ENCODE measurements at places on chromosomes 3 and 15.
A peak's percentile ranks its signal among the peaks of the same experiment; 100 is the strongest.

GRCh38 chr15:68874788-68875187, 54.1 kb upstream of the ANP32A start:
- DNase-seq: no peak

DNA sequence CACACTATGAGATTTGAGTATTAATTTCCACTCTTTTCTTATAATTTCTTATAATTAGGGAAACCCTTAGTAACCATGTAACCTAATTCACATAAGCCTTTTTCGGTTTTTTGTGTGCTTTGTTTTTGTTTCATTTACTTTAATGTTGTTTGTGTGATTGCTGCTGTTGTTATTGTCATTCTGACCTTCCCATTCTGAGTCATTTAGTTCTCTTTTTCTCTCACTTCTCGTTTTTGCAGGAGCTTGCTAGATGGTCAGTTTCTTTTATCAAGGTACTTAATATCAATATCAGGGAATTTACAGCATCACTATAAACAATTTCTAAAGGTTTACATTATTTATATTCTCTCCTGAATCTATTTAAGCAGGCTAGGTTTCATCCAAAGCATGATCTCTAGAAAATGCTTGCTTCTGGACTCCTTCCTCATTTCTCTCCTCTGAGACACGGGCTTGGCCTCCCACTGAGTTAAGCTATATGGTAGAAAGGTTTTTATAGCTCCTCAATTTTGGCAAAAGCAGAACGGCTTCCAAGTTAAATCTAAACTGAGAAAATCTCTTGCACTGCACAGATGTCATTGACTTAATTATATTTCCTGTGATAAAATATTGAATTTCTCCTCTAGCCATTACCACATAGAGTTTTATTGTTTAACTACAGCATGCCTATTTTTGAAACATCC, 534.2 kb downstream of the NSUN3 start:
- no peak for DNase-seq

DNA sequence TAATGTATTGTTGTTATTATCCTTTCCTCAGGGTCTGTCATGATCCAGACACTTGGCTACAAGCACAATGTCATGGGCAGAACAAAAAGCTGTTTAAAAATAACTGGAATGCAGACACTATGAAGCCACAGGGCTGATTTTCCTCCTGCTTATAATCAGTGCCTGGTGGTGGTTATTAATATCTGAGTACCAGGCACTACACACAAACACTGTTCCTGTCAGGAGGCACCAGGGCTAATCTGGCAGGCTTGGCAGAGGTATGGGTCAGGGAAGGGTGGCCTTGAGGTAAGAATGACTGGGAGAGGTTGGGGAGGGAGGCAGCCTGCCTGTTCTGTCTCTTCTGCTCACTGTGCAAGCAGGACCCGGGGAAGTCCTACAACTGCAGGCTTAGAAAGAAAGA, 67.2 kb downstream of the WDR76 start:
- DNase-seq: no peak

DNA sequence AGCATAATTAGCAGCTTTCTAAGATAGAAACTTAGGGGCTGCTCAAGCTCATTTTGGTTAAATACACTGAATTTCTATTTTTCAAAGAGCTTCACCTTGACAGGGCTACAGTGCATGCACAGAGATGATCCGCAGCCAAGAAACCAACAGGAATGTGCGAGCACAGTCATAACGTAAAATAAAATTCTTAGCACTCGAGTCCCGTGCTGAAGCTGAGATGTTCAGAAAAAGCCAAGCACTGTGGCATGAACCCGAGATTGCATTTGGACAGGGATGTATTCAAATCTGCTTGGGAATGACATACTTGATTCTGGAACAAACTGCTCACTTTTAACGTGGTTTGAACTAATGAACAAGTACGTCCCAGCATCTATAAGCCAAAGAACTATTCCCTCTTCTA, 340.3 kb downstream of the FOXP1 start:
- DNase-seq: no peak

- DNase-seq: peak; percentile 97
Measured at GRCh38 chr15:59299929-59300617, 72.6 kb downstream of the MYO1E start.

GRCh38 chr3:28940530-28940929, 340.3 kb upstream of the RBMS3 start:
- DNase-seq: peak; percentile 79

DNA sequence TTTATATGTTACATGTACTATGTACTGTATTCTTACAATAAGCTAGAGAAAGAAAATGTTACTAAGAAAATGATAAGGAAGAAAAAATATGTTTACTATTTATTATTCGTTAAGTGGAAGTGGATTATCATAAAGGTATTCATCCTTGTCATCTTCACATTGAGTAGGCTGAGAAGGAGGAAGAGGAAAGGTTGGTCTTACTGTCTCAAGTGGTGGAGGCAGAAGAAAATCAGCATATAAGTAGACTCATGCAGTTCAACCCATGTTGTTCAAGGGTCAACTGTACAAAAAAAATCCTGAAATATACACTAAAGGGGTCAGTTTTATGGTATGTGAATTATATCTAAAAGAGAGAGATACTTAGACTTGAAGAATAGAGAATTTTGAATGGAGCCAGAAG, 5.7 kb downstream of the HMG20A start:
- no peak for DNase-seq

GRCh38 chr3:194840661-194841514, 155.2 kb downstream of the FAM43A start:
- DNase-seq: no peak

DNA sequence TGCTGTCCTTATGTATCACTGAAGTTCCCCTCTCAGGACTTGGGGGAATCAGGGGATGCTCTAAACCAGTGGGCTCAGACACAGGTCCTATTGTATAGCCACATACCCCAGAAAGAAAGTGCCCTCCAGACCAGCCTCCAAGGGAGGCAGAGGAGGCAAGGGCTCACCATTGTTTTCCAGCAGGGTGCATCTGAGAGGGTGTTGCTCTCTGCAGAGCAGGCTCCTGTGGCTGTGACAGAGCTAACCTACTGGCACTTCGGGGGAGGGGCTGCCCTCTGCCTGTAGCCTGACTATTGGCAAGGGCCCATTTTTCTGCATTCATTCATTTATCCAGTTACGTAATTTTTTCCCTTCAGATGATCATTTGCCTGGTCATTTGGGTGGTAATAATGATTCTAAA, 39.9 kb downstream of the EEFSEC start:
- DNase-seq: no peak

DNA sequence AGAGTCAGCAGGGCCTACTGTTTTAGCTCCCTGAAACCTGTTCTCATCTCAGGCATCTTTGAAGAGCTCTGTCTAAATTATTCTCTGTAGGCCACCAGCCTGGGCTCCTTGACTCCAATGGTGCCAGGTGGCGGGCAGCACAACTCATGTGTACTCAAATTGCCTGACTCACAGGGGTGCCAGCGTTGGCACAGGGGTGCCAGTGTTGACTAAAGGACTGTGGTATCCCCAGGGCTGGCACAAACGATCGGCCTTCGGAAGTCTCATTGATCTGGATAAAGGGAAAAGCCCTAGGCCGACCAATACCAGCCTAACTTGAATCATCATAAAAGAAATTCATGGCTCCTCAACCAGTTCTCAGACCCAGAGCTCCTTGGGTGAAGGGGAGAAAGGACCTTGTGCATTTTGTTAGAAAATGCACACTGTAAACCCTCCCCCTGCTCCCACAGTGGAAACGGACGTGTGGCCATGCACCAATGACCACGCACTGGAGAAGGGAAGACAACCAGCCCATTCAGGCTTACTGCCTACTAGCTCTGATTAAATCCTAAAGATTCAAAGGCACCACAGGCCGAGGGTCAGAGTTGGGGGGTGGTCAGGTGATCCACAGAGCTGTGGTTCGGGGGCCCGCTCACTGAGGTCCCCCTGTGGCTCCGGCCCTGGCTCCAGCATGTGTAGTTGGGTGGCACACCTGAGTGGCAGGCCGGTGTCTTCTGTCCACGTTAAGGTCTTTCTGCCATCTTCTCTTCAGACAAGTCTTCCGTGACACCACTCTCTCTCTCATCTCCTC, 68.9 kb downstream of the NIPA2 start:
- no peak for DNase-seq

GRCh38 chr15:92770641-92771040, 115.1 kb upstream of the FAM174B start:
- DNase-seq: no peak

GRCh38 chr3:177213801-177214535, 16.7 kb upstream of the TBL1XR1 start:
- DNase-seq: no peak

- DNase-seq: no peak
Measured at GRCh38 chr15:87712211-87712610, 544.3 kb downstream of the NTRK3 start.

- DNase-seq: no peak
Measured at GRCh38 chr3:170711786-170712185, 125.9 kb upstream of the SLC7A14 start.

GRCh38 chr15:96354731-96355567, 24.4 kb downstream of the NR2F2 start:
- no peak for DNase-seq

GRCh38 chr3:155766206-155766605, 21.3 kb upstream of the PLCH1 start:
- DNase-seq: no peak

DNA sequence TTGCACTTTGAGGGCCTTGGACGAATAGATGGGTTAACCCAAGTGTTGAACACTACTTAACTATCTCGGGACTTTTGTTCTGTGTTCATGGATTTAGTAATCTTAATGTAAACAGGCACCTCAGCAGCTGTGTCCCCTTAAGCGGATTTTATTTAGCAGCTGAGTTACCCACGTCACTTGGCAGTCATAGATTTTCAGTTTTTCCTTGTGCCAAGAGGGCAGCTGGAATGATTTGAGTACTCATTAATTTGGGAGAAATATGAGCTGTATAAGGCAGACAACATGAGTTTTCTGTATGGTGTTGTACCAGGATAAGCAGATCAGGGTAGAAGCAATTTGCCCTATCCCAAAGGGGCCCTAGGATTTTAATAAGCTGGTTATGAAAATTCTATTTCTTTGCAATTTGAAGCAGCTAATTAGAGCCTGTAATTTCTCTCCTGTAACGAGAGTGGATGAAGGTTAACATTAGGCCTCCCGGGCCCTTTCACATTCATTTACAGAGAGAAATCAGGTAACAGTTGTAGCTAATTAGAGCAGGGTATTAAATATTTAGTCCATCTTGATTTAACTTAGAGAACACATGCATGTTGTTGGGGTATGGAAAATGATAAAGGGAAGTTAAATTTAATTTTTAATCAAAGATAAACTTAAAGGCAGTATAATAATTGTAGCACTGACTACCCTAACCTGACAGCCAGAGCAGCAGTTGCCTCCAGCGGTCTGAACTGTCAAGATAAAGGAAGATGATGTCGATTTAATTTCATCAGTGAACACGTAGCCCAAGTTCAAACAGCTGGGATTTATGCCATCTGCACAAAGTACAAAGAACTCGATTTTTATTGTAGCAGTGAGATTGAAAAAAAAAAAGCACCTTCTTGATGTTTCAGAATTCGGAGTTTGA, 194.5 kb downstream of the LRTM1 start:
- no peak for DNase-seq

- no peak for DNase-seq
Measured at GRCh38 chr3:69197455-69197854, 75.1 kb upstream of the LMOD3 start.

DNA sequence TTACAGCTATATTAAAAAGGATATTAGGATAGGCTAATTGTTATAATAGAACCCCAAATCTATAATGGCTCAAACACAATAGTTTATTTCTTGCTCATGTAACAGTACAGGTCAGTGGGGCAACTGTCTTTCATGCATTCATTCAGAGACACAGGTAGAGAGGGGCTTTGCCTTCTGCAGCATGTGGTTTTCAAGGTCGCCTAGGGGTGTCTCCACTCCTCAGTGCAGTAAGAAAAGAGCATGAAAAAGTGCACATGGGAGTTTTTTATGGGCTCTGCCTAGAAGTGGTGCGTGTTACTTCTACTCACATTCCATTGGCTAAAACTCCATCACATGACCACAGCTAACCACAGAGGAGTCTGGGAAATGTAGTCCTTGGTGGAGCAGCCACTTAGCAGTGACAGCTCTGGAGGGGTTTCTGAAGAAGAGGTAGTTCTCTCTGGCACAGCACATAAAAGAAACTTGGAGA, 1.8 kb downstream of the ZBTB38 start:
- no peak for DNase-seq

GRCh38 chr15:98626153-98626552, 22.2 kb upstream of the IGF1R start:
- no peak for DNase-seq

DNA sequence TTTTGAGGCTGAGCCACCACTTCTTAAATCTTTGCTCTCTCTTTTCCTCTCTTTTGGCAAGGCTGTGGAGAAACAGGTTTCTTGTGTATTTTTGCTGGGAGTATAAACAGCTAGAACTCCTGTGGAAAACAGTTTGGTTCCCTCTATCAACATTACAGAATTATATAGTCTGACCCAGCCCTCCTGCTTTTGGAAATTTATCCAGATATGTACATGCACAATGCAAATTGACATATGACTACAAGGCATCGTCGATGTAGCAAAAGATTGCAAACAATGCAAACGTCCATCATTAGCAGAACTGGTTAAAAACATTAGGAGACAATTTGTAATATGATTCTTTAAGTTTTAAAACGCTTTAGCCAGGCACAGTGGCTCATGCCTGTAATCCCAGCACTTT, 12.5 kb upstream of the MYO1E start:
- no peak for DNase-seq

- DNase-seq: no peak
Measured at GRCh38 chr15:101731746-101732145, 7.5 kb upstream of the TARS3 start.

DNA sequence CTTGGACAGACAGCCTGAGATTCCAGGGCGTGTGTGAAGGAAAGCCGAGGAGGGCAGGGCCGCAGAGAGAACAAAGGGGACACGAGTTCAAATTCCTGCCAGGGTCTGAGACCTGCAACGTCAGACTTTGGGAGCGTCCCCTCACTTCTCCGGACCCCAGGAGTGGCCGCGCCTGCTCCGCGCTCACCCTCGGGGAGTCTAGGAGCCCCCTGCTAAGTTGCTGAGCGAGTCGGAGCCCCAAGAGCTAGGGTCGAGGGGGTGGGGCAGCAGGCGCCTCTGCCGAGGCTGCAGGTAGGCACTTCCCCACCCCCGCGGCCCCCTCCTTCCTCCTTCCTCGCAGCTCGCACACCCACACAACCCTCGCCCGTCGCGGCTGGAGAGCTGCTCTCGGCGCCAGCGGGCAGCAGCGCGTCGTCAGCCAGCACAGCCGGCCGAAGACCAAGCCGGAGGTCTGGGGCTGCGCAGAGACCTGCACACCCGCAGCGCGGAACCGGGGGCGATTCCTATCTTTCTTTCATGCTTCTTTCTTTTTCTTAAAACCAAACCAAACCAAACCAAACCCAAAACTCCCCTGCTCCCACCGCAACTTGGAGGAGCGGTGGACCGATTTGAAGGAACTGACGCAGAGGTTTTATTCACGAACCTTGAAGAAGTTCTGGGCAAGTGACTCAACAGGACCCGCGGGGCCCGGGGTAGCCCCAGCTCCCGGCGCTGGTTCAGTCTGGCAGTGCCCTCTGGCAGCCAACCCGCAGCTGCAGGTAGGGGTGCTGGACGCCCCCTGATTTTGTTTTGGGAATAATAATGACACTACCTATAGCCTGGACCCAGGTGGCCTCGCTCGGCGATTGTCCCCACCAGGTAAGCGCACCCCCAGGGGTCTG, at the start of gene ANKRD34C:
Gene ANKRD34C, plus strand, starts transcription at position 352 of the 881 bp plus-strand sequence. CDS start 10,563 bp downstream, outside the sequence.
- DNase-seq: no peak

All from GM04503 (cell line).